Lower leg skin (tissue), 4 donors: ENCODE measurements at places on chromosomes 5 and 9. TPM values are rescaled to one million over a fixed set of nuclear protein-coding genes. Genes with fewer than 3 reads are reported as not detected.
A peak's percentile ranks its signal among the peaks of the same experiment; 100 is the strongest.

ZNF483 gene
- 0.55 TPM for total RNA-seq

EQTN gene
- total RNA-seq, result not detected

GRCh38 chr5:177317959-177318377, 6.3 kb upstream of the MXD3 start:
- peak; percentile 71 for DNase-seq

GRCh38 chr5:92106808-92107207, 723.7 kb upstream of the ARRDC3 start:
- no peak for DNase-seq

CAPSL gene
- not detected for total RNA-seq

SLC34A1 gene
- 0.39 TPM for total RNA-seq

- no peak for DNase-seq
Measured at GRCh38 chr5:111505096-111505495, 7.2 kb downstream of the STARD4 start.

HAVCR2 gene
- total RNA-seq, result 6.1 TPM

GRCh38 chr5:95530416-95530815, 24.4 kb downstream of the SKIC3 start:
- DNase-seq, result no peak

DNA sequence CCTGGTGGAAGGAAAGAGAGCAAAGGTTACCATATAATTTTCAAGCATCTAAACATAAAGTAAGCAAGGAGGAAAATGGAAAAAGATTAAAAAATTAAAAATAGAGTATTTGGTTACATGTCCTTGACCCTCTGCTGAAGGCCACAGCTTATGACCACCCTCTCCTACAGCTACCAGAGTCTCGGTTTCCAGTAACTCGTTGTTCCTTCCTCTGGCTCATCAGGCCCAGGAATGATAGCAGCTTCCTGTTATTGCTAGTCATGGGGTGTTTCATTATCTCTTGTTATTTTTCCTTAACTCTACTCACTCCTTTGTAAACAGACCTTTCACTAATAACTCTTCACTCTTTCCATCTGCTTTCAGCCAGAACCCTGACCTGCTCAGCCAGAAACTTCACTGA, 102.2 kb downstream of the YTHDC2 start:
- DNase-seq, result no peak

- DNase-seq, result no peak
Measured at GRCh38 chr5:38148021-38148625, 110.2 kb upstream of the EGFLAM start.

PFN3 gene
- not detected for total RNA-seq

NEUROG1 gene
- not detected for total RNA-seq
